ENCODE measurements at places on chromosomes 7 and 10.

DNA sequence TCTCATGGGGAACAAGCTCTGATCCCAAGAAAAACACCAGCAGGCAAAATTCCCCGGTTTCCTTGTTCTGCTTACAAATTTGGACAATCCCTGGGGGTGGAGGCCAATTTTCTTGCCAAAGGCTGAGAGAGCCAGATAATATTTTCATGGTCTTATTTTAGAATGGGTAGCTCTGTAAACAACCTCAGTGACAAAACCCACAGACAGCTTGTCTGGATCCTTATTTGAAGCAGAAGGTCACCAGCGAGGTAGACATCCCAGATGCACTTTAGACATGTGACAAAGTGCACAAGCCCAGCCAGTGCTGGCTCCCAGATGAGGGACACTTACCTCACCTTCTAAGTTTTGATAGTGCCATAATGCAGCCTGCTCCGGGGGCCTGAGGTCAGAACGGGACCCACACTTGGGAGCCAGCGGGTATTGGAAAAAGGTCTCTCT lies 102.6 kb upstream of the DDC start:
- no peak for DNase-seq

DNA sequence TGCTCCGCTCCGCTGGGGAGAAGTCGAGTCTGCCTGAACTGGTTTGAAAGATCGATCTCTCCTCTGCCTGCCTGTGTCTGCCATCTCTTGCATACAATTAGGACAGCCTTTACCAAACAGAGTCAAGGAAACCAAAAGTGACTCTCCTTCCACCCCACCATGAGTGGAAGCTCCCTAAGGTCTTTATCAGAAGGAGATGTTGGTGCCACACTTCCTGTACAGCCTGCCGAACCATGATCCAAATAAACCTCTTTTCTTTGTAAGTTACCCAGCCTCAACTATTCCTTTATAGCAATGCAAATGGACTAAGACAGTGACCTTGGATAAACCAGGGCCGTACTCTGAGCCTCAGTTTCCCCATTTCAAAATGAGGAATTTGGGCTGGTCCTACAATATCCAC lies 106.3 kb upstream of the GDF10 start:
- DNase-seq, result no peak

DNA sequence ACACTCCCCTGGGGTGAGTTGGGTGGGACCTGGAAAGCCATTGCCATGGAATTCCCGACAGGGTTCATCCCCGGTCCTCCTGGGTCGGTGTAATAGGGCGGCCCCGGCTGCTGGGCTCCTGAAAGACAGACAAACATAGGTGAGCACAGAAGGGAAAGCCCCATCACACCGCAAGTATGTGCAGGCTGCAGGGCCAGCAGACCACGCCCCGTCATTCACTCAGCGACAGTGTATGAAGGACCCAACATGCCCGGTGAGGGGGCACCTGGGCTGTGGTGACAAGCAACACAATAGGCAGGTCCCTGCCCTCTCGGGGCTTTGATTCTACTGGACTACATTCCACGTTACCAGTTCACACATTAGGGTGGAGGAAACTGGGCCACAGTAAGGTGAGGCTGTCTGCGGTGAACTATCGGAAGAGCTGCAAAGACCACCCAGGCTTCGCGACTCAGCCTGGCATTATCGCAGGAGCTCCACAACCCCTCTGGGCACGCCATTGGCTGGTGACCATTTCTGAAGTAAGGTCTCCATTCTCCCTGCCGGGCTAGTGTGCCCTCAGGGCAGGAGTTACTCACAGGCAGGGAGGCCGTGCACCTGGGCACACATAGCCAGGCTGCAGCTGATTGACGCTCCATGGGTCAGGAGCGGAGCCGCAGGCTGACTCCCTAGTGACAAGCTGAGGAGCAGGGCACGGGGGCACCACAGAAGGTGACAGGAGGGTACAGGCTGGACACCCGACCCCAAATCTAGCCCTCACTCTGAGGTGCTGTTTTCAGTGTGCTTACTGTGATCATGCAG lies 99.2 kb downstream of the VOPP1 start:
- DNase-seq, result no peak

GRCh38 chr10:4307910-4308309 lies 518.1 kb upstream of the AKR1E2 start:
- DNase-seq, result no peak

DNA sequence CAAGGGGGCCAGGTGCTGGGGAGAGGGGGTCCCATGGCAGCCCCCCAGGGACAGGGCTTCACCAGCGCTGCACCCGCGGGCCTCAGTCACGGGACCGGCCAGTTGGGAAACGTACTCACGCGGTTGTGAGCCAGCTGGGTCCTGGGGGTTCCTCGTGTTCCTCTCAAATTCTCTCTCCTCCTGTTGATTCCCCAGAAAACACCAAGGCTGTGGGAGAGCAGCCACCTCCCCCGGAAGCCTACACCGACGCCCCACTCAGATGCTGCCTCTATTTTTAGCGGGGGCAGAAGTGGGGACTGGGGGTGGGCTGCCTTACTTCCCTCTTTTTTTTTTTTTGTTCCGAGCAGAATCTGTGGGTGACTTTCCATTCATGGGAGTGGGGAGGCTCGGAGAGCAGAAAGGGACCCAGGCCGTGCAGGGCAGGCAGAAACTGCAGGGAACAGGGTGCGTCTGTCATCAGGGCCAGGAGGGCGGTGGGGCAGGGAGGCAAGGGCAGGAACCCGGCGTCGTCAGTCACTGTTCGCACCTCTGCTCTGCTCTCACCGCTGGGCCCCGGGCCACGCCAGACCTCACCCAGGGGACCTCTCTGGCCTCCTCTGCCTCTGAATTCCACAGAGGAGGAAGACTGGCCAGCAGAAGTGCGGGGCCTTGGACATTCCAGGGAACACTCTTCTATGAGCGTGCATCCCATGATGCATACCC lies 63.1 kb downstream of the CARD11 start:
- DNase-seq, result no peak

- DNase-seq, result no peak
Observed at GRCh38 chr7:97016381-97017191, 8.0 kb downstream of the DLX5 start.

- no peak for DNase-seq
Observed at GRCh38 chr10:85671530-85671929, 695.1 kb downstream of the GRID1 start.

DNA sequence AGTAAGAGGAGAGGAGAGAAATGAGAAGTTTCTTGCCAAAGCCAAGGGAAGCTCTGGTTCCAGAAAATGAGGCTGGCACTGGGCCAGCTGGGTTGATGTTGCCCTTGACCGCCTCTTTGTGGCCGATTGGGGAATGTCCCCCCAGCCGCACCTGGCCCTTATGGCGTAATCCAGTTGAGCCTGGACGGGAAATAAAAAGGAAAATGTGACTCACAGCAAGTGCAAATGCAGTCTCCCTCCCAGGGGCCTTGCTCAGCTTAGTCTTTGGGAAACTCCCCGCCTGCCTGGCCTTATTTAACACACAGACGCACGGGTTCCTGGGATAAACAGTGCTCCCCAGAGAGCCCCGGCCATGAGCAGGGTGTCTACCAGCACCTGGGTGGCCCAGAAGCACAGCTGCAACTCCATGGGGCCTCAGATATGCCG lies 174.8 kb downstream of the KIAA1217 start:
- DNase-seq, result peak; percentile 73

DNA sequence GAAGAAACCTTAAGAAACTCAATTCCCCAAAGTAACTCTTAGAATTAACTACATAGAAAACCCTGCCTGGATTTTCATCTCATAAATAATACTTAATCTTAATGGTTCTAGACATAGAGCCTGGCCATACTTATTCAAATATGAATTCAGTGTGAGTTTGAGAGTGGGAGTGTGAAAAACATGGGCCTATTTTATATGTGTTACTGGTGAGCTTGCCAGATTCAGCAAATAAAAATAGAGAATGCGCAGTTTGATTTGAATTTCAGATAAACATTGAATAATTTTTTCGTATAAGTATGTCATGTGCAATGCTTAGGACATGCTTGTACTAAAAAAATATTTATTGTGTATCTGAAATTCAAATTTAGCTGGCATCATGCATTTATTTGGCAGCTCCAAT lies 473.9 kb upstream of the FZD8 start:
- DNase-seq, result no peak

DNA sequence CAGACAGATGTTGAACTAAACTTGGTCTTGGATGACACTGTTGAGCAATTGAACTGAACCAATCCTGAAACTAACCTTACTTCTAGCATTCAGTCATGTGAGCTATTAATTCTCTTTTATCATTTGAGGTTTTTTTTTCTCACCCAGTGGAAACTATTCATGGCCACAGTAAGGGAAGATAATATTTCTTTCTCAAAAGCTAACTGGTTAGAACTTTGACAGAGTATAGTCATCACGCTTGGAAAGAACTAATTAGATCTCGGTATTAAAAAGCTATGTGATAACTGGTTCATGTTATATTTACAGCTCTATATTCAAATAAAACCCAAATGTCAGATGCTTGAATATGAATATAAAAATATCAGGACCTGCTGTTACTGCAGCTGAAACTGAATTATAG lies 89.5 kb downstream of the OTUD1 start:
- DNase-seq, result no peak

GRCh38 chr7:16684935-16685334 lies 39.0 kb downstream of the BZW2 start:
- no peak for DNase-seq

- no peak for DNase-seq
Observed at GRCh38 chr10:132313865-132314264, 6.1 kb upstream of the STK32C start.

DNA sequence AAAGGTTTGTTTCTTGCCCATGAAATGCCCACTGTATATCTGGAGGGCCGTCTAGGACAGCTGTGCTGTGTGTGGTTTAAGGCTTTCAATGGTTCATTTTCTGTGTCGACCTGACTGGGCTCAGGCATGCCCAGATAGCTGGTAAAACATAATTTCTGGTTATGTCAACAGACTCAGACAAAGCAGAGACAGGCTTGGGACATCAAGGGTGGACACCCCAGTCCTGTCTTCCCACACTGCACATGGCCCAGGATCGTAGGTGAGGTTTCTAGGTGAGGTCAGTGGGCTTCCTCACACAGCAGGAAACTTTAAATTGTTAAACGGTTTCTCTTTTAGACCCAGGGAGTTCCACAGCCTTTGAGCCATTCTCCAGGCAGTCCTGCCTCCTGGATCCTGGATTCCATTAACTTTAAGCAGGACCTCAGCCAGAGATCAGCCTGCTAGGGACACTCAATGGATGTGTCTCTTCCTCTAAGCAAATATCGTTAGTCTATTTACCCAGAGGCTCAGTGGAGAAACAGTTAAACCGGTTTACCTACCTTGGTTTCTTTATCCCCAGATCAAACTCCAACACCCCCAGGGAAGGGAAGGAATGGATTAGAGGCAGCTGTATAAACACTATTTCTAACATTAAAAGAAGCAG lies 66.4 kb downstream of the ST8SIA6 start:
- no peak for DNase-seq

GRCh38 chr7:53351681-53352080 lies 316.2 kb downstream of the POM121L12 start:
- DNase-seq, result no peak

GRCh38 chr7:47484923-47485639 lies 96.8 kb downstream of the TNS3 start:
- no peak for DNase-seq

DNA sequence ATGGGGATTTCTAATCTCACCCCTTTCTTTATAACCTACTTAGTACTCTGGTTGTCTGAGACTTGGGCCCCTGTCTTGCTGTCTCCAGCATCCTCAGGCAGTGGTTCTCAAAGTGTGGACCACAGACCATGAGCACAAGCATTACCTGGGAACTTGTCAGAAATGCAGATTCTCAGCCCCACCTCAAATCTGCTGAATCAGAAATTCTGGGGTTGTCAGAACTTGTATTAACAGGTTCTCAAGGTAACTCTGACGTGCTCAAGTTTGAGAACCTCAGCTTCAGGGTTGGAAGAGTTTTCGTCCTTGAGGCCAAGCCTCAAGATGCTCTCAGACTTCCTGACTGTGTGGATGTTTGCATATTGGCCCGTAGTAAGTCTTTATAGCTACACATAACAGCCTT lies 97.4 kb downstream of the REEP3 start:
- DNase-seq, result no peak

DNA sequence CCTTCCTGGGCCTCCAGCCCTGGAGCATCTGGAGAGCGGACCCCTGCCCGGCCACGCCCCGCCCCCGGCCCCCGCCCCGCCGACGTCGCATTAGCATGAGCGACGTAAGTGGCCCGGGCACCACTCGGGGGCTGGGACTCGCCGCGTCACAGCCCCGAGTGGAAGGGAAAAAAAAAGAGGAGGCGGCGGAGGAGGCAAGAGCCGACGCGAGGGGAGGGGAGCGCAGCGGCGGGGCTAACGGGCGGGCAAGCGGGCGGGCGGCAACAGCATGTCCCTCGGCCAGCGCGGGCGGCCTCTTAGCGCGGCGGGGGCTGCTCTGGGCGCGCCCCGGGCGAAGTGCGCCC lies at the start of gene SLC18A3:
SLC18A3 (plus strand) TSS at position 197 of the 344 bp plus-strand sequence. CDS start 431 bp downstream, outside the sequence.
- DNase-seq, result no peak

DNA sequence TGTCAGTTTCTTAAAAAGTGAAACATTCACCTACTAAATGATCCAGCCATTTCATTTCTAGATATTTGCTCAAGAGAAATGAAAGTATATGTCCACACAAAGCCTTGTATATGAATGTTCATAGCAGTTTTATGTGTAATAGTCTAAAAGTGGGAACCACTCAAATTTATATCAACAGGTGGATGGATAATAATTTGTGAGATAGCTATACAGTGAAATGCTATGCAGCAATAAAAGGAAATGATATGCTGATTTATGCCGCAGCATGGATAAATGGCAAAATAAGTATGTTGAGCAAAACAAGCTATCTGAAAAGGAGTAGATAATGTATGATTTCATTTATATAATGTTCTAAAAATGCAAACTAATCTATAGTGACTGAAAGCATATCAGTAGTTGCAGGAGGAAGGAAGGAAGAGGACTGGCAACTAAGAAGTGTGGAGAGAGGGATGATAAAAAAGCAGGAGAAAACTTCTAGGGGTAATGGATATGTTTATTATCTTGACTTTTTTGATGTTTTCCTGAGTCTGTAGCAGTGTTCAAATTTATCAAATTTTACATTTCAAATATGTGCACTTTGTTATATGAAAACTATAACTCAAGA lies 80.6 kb downstream of the ABCB5 start:
- no peak for DNase-seq

DNA sequence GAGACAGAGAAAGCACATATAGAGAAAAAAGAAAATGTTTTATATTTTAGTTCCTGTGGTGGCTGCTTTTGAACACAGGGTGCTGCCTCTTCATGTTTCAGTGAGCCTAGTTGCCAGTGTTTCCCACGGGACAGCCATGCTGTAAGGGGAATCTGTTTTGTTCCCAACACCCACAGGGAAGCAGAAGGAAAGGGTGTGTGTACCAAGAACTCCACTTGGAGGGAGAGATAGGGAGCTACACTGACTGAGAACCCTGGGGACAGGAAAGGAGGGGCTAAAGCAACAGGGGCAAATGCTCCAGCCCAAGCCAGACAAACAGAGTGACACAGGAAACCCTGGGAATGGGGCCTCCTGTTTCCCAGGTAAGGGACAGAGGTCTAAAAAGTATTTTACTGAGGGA lies 40.2 kb downstream of the FRMPD2 start:
- no peak for DNase-seq

- no peak for DNase-seq
Observed at GRCh38 chr7:97576043-97576442, 155.8 kb upstream of the TAC1 start.

- no peak for DNase-seq
Observed at GRCh38 chr10:35834877-35835494, 192.9 kb upstream of the FZD8 start.

Measured in activated CD4-positive, alpha-beta T cell treated with anti-CD3 and anti-CD28 coated beads, Interleukin-2, amount 50 U/mL, for 48 hours (primary cell).